Gastroesophageal sphincter (tissue), 4 donors: ENCODE measurements at places on chromosomes 7 and 10. TPM values are rescaled to one million over a fixed set of nuclear protein-coding genes. Genes with fewer than 3 reads are reported as not detected.

LRIT1 gene
- not detected for total RNA-seq

ZNF735 gene
- not detected for total RNA-seq

AKR1C8 gene
- total RNA-seq = not detected

ADCY1 gene
- 0.49 TPM for total RNA-seq

ASNS gene
- 12.9 TPM for total RNA-seq

LEP gene
- 0.15 TPM for total RNA-seq

LIPM gene
- total RNA-seq = not detected

CCDC172 gene
- total RNA-seq = not detected

TUBGCP2 gene
- 47.3 TPM for total RNA-seq

IRF5 gene
- 7.3 TPM for total RNA-seq
